Cerebellar nuclear complex (tissue), 1 donor: ENCODE measurements at places on chromosomes 1 and 21.

DNA sequence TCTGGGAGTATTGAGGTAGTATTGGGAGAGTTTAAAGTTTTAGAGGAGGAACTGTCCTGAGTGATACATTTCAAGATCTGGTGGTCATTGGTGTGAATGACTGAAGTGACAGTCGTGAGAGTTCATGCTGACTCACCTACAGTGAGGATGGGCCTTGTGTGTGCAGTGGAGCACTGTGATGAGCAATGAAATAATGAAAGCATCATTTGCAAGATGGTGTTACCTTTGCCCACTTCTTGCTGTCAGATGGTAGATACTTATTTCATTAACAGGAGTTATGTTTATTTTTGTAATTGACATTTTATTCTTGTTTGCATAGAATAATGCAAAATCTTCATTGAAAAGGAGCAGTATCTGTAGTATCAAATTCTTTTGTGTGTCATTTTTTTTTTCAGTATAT lies 29.0 kb downstream of the POU2F1 start:
- no peak for DNase-seq

DNA sequence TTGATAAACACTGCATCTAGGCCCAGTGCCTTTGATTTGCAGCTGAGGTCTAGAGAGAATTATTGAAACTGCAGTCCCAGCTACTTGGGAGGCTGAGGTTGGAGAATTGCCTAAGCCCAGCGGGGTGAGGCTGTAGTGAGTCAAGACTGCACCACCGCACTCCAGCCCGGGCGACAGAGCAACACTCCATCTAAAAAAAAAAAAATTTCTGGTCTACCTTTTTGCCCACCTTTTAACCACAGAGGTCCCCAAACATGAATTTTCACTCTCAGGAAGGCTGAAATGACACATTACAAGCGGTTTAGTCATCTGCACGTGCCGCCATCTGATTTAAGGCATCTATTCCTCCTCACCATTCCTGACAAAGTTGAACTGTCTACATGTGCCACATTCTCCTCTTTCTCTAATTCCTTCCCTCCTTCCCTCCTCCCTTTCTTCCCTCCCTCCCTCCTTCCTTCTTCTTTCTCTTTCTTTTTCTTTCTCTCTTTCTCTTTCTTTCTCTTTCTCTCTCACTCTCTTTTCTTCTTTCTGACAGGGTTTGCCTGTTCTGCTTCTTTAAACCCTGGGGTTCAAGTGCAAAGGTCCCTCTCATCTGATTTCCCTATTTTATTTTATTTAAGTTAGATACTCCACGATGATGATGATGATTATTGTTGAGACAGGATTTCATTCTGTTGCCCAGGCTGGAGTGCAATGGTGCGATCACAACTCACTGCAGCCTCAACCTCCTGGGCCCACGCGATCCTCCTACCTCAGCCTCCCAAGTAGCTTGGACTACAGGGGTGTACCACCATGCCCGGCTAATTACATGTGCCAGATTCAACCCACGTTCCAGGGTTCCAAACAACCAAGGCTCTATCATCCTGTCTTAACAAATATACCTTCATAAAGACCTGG lies 3.0 kb upstream of the SOD1 start:
- DNase-seq = no peak

- no peak for DNase-seq
Measured at GRCh38 chr1:243754348-243754747, 95.7 kb downstream of the AKT3 start.

GRCh38 chr1:28606771-28607170 lies 14.7 kb downstream of the RAB42 start:
- no peak for DNase-seq

DNA sequence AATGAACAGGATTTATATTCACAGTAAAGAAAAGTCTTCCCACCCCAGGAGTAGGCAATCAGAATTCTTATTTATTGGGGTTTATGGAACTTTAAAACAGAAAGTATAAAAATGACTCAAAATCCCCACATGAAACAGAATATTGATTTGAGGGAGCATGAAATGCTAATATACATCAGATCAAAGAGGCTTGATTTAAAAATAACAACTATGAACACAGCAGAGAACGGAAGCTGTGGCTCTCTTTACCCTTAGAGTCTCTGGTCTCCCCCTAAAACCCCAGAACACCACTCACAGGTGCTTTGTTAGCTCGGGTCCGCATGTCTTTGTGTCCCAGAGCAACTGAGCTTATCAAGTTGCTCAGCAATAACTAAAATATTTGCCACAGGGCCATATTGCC lies 31.2 kb upstream of the FASLG start:
- DNase-seq = no peak

DNA sequence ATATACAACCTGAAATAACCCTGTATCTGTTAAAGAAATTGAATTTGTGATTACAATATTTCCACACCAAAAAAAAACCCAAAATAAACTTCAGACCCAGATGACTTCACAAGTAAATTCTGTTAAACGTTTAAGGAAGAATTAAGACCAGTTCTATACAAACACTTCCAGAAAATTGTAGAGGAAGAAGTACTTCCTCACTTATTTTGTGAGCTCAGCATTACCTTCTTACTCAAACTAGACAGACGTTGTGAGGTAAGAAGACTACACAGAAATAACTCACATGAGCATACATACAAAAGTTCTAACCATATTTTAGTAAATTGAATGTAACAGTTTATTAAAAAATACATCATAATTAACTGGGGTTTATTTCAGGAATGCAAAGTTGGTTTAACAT lies 18.8 kb downstream of the RALGPS2 start:
- DNase-seq = no peak

DNA sequence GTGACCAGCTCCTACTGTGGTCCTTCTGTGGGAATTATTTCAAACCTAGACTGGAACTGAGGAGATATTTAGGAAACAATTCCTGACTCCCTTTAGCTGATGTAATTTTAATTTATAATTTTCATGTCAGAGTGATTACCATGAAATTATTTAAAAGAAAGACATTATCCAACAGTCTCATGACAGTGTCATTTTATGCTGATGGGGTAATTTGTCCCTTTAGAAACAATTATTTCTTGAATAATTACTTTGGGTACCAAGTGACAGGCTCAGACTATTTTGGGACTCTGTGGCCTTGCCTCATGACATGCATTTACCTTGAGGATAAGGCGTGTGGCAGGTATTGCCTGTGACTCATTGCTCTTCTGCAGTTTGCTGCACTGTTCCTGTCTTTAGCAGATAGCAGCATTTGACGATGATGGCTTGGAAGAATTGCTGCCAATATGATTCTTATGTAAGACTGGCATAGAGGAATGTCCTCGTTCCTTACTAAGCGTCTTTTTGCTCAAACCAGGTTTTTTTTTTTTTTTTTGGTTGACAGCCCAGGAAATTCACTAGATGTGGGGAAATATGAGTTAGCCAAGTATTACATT lies 206.0 kb upstream of the HMCN1 start:
- no peak for DNase-seq

- DNase-seq = peak; percentile 30
Measured at GRCh38 chr1:153510984-153511410, 24.8 kb downstream of the S100A6 start.

DNA sequence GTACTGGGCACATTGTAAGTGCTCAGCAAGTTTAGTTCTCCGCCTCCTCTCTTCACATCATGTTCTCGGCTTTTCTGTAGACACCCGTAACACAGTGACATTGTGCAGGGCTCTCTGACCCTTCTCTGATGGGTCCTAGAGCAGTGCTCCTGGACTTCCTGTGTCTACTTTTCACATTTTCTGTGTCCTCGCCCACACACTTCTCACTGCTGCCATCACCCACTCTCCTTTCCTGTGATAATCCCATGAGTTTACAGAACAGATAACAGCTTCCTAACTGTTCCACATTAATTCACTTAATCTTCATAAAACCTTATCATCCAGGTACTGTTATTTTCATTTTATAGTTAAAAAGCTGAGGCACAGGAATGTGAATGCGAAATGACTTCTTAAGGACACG lies 13.2 kb upstream of the DMRTA2 start:
- DNase-seq = no peak

DNA sequence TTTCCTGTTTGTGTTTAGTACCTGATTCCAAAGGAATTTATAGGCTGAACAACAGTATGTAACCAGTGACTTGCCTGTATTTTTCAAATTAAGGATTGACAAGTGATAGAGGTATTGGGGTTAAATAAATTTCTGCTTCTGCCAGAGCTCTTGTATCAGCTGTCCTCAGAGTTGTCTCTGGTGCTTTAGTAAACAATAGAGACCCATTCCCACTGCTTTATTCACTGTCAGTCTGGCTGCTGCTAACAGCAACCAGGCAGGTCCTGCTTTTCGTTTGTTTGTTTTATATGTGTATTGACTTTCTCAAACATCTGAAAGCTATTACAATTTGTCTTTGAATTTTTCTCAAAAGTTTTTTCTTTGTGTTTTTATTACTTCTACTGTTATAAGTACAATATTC lies 76.1 kb downstream of the OLFM3 start:
- no peak for DNase-seq

DNA sequence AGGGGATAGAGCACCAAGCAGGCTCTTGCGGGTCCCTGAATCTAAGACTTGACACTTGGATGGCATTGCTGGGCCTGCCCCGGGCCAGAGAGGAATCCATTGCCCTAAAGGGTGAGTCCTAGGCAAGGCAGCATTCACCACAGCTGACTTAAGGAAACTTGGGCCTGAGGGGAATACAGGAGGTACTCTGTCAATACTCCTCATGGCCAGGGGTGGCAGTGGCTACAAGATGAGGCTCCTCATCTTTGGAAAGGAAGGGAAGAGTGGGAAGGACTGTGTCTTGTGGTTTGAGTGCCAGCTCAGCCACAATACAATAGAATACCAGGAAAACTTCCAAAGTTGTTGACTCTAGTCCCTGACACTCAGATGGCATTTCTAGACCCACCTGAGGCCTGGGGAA lies 5.1 kb downstream of the KRTAP22-1 start:
- DNase-seq = no peak

DNA sequence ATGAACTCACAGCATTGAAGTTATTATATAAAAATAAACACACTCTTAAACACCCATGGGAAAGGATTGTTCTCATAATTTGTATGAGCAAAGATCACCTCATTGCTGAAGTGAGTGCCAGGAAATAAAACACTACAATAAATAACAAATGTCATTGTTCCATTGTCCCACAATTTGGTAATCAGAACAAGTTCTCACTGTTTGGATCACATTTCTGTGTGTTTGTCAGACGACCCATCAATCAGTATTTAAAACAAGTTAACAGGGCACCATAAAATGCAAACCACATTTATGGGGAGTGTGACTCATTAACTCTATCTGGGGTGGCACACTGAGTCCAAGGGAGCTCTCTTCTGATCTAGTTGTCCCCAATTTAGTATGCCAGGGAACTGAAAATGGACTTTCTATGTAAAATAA lies 124.5 kb downstream of the PTPRC start:
- DNase-seq = no peak

DNA sequence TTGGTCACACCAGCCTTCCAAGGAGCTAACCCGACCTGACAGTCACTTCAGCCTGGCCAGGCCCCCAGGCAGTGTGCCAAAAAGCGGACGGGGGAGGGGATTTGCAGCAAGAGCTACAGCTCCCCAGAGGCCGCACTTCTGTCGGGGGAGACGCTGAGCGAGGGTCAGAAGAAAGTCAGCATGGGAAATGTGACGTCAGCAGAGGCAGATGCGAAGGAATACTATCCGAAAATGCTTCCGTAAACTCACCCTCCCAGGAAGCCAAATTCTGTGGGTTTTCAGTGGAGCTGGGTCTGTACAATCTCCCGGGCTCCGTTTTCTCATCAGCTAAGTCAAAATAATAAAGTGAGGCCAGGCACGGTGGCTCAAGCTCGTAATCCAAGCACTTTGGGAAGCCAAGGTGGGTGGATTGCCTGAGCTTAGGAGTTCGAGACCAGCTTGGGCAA lies 28.5 kb upstream of the ECE1 start:
- no peak for DNase-seq

DNA sequence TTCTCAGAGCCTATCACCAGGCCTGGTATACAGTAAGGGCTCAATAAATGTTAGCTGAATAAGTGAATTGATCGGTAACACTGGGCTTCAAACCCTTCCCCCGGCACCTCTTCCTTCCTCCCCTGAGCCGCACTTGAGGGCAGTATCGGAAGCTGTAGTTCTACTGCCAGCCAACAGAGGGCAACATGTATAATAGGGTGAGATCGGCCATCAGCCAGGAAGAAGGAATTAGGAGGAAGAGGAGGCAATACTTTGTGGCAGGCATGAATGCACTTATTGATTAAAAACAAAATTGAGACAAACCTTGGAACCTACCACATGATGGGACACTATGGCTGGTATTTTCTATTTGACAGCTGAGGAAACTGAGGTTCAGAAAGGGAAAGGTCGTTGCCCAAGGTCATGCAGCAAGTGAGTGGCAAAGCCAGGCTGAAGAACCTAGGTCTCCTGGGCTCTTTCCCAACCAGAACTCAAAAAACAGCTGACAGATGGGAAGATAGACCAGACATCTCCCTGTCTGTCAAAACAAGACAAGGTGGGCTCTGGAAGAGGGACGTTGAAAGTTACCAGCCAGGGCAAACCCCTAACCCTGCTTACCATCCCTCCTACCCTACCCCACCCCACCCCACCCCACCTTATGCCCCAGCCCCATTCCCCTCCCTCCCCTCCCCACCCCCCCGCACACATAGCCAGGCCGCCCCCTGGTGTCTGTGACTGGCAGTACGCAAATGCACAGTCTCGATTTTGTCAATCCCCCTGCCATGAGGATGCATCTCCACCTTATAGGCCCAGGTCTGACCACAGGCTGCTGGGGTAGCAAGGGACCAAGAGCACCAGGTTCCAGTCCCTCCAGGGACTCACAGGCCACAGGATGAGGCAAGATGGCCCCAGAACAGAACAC lies 107.3 kb upstream of the RUNX3 start:
- DNase-seq = no peak

- DNase-seq = no peak
Measured at GRCh38 chr1:213979751-213980586, 7.8 kb upstream of the PROX1 start.

- no peak for DNase-seq
Measured at GRCh38 chr1:67941746-67942145, 108.5 kb upstream of the GNG12 start.

- DNase-seq = no peak
Measured at GRCh38 chr1:172351754-172352161, 68.7 kb upstream of the C1orf105 start.

DNA sequence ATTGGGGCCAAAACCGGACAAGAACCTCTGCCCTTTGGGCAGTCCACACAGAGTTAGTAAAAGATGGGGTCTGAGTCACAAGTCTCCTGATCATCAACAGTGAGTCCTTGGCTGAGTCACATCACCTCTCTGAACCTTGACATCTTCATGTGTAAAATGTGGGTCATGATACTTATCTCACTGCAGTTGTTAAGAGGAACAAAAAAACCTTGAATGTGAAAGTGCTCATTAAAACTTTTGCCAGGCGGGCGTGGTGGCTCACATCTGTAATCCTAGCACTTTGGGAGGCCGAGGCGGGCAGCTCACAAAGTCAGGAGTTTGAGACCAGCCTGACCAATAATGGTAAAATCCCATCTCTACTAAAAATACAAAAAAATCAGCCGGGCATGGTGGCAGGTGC lies 15.7 kb downstream of the S100A16 start:
- no peak for DNase-seq
